Fibroblast of villous mesenchyme (primary cell): ENCODE measurements at places on chromosomes 1 and 21. TPM values are rescaled to one million over a fixed set of nuclear protein-coding genes. Genes with fewer than 3 reads are reported as not detected.

TCEA3 gene
- 8.6 and 11.3 TPM in 2 replicates for total RNA-seq

C8B gene
- total RNA-seq: not detected in 2 replicates

C8A gene
- total RNA-seq: not detected in 2 replicates

IGSF3 gene
- 3.5 and 13.8 TPM in 2 replicates for total RNA-seq

DNA sequence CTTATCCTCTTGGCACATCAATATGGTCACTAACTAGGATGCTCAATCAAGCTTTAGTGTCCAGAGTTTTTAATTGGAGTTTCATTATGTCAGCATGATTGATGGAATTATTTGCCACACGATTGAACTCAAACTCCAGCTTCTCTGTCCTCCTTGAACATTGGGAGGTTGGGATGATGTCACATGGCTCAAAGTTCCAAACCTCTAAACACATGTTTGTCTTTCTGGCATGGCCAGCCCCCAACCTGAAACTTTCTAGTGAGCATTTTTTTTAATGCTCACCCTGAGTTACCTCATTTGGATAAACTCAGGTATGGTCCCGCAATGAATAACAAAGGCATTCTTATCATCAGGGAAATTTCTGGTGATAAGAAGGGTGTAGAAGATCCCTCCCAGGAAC lies 86.0 kb downstream of the RHOU start:
- no peak for DNase-seq

DNA sequence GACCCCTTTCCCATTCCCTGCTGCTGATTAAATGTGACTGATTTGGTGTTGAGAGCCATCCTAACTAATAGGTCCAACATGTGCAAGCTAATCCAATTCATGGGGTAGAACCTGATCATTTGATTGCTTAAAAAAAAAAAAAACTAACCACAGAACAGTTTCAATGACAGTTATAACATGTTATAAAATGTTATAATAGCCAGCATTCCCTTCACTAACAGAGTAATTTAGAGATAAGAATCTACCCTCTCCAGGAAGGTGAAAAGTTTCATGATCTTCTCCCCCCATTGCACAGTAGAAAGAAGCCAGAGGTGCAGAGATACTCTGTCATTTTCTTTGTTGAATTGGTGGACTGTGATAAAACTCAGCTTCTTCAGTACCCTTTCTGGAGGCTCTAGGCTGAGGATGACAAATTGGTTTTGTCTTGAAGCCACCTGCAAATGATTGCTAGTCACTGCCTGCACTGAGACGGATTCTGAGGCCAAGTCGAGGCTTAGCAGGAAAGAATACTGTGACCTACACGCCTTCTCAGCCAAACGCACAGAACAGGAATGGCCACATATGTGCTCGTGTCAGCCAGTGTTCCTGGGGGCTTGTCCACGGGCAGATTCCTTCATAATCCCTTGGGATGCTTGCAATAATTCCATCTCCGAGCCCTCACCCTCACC lies 215.7 kb upstream of the IRF2BP2 start:
- no peak for DNase-seq

DNA sequence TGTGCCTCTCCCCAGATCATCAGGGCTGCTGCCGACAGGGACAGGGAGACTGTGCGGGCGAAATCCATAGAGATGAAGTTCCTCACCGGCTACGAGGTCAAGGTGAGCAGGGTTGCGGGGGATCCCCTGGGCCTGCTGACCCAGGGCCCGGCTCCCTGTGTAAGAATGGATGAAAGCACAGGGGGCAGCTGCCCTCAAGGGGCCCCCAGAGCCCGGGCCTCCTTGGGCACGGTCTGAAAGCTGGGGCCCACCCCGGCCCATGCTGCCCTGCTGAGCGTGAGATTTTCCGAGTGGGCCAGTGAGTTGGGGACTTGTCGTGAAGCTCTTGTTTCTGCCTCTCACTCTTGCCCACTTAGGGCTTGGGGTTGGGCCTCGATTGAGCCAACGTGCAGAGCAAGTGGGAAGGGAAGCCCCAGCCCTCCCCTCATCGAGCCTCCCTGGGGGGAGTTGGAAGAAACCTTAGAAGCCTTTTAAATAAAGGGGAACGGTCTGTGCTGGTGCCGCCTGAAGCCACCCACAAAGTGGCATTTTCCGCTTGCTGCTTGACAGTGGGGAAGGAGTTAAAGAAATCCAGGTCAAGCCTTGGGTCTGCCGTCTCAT lies 45.2 kb downstream of the COQ8A start:
- no peak for DNase-seq

GRCh38 chr1:201348211-201348566 lies 29.3 kb downstream of the TNNT2 start:
- DNase-seq: peak; percentile 39
